ENCODE measurements at places on chromosomes 3 and 15.

DNA sequence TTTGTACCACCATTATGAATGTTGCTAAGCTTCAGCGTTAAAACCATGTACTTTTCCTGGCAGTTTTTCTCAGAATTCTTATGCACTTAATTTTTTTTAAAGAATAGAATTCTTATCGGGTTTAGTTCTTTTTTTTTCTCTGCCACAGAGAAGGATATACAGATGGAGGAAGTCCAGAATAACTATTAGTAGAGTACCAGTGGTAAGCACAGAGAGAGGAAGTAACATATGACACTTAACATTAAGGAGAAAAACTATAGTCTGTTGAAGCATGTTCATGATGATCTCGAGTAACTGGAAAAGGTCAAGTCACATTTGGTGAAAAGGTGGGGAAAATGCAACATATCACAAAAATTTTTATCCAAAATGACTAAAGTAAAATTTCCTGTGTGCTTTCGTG lies 68.9 kb downstream of the RNF13 start:
- DNase-seq, result no peak

- DNase-seq, result no peak
Measured at GRCh38 chr3:79258479-79258878, 509.3 kb downstream of the ROBO1 start.

- DNase-seq, result no peak
Measured at GRCh38 chr3:77081240-77081661, 41.4 kb downstream of the ROBO2 start.

DNA sequence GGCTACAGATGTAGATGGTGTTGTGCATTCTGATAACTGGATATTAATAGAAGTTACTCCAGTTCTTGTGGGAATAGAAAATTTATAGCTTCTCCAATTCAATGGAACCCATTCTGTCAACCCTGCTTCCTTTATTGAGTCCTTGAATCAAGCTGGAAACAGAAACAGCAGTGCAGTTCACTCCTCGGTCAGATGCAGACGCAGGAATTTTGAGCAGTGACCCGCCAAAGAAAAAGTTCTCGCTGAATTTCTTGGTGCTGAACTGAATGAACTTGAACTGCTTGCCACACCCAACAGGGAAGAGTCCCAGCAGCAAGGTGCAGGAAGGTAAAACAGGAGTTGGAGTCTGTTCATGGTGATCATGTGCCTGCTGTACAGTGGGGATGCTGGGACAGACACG lies 10.3 kb downstream of the HRH1 start:
- DNase-seq, result no peak

- DNase-seq, result no peak
Measured at GRCh38 chr3:170741756-170742529, 128.1 kb downstream of the RPL22L1 start.

DNA sequence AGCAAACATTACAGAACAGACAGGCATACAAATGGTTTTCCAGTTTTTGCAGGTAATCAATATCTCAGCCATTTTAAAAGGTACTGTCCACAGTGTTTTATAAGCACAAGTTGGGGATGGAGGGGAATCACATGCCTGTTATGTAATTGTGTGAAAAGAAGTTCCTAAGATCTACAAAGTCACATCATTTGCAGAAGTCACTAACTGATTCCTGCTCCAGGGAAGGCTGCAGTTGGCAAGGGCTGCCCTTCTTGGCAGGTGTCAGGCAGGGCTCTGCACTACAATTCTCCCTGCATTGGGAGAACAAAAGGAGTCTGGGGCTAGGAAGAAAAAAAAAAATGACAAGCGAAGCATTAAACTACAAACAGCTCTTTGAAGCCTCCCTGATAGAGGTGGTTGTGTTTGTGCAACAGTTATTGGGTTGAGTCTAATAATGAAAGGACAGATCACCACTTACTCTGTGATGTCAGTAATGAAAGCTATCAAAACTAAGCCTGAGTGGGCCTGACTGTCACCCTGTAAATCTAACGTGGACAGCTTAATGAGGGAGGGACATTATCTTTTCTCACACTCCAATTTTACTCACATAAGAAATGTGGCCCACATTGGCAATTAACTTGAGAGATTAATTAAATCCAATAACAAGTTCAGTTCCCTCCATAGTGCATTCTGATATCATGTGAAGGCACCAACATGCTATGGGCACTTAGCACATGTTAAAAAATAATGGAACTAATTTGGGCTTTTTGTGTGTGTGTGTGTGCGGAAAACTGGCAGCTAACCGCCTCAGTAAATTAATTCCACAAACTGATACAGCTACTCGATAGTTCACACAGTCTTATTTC lies 242.9 kb downstream of the FHIT start:
- no peak for DNase-seq

- DNase-seq, result no peak
Measured at GRCh38 chr3:144429719-144430121, 458.1 kb downstream of the DIPK2A start.

GRCh38 chr3:122961146-122961545 lies 66.4 kb downstream of the SEMA5B start:
- no peak for DNase-seq

GRCh38 chr3:29335438-29335837 lies 54.6 kb downstream of the RBMS3 start:
- DNase-seq, result no peak

GRCh38 chr3:45143673-45144671 lies 2.2 kb downstream of the CDCP1 start:
- no peak for DNase-seq

DNA sequence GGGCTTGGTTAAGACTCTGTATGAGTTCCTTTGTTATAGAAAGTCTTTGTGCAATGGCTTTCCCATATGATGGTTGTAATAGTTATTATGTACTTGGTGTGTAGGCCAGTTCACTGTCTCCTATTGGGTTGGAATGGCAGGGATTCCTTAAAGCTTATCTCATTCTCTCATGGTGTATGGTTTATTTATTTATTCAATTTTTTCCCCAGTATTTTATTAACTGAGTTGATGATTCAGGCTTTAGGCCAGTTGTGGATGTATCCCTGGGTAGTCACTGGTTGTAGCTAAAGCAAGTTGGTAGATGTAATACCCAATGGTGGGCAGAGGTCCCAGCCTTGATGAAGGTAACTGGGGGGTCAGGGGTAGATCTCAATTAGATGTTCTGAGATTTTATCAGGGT lies 349.4 kb downstream of the DOCK3 start:
- DNase-seq, result no peak

- no peak for DNase-seq
Measured at GRCh38 chr3:170840291-170840859, 29.6 kb downstream of the RPL22L1 start.

DNA sequence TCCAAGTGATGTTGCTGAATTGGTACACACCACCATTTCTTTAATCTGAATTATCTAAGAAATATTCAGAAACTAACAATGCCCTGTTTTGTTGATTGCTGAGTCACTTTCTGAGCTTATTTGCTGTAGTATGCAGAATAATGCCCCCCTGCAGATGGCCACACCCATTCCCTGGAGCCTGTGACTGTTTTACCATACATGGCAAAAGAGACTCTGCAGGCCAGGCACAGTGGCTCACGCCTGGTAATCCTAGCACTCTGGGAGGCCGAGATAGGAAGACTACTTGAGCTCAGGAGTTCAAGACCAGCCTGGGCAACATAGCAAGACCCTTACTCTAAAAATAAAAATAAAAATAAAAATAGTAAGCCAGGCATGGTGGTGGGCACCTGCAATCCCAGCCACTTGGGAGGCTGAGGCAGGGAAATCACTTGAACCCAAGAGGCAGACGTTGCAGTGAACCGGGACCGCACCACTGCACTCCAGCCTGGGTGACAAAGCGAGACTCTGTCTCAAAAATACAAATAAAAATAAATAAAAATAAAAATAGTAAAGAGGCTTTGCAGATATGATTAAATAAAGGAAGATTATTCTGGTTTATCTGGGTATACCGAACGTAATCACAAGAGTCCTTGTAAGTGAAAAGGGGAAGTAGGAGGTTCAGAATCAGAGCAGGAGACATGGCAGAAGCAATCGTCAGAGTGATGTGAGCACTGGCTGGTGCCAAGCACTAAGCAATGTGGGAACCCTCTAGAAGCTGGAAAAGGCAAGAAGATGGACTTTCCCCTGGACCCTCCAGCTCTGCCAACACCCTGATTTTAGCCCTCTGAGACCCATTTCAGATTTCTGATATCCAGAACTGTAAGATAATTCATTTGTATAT lies 19.0 kb downstream of the PCYT1A start:
- DNase-seq, result no peak

DNA sequence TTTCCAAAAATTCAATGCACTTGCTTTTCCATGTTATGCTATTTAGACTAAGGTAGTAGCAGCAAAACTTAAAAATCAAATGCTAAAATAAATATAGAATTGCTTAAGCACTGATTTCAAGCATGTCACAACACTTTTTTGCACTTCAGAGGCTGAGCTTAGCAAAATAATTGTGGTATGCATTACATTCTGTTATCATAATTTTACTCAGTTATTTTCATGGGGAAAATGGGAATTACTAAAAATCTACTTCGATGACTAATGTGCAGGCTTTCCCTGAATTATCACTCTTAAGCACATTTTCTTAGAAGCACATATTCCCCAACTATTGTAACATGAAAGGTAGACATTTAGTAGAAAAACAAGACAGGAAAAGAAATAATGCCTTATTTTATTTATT lies 322.4 kb upstream of the CBLB start:
- DNase-seq, result no peak

DNA sequence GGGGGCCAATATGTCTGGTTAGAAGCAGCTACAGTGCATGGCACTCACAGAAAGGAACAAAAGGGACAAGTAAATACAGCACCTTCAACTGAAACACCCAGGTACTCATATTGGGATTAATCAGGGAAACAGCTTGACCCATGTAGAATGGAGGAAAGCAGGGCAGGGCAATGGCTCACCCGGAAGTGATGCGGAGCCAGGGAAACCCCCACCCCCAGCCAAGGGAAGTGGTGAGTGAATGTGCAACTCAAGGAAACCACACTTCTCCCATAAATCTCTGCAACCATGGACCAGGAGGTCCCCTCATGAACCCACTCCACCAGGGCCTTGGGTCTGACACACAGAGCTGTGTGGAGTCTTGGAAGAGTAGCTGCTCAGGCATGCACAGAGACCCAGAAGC lies 117.1 kb downstream of the MTHFS start:
- DNase-seq, result no peak

DNA sequence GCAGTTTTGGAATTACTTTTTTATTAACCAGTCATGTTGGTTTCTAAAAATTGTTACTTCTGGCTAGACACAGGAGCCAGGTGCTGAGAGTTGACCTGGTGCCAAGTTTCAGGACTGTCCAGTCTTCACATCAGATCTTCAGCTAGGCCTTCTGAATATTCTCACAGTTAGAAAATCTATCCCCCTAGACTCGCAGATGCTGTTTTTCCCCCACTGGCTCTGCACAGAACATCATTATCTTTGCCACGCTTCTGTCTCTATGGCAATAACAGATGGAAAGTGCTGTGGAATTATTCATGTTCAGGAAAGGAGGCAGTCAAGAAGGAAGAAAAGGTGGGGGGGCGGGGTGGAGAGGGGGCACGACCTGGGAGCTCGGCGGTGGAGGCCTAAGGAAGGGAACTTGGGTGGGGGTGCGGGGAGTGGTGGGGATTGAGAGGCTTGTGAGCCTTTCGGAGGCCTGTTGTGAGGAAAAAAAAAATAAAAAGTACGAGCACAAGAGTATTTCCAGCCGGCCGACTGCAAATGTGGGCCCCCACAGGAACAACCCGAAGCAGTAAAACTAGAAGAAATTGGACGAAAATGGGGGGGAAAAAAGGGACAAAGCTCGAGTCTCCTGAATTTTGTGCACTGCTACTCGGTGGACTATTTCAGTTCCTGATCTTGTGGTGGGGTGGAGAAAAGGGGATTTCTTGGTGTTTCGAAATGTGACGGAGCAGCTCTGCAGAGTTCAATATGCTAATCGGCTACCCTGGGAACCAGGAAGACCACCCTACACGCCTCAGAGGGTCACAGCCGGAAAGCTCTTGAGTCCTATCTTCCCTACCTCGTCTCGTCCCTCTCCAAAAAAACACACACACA lies 1.5 kb upstream of the SKIL start:
- no peak for DNase-seq

DNA sequence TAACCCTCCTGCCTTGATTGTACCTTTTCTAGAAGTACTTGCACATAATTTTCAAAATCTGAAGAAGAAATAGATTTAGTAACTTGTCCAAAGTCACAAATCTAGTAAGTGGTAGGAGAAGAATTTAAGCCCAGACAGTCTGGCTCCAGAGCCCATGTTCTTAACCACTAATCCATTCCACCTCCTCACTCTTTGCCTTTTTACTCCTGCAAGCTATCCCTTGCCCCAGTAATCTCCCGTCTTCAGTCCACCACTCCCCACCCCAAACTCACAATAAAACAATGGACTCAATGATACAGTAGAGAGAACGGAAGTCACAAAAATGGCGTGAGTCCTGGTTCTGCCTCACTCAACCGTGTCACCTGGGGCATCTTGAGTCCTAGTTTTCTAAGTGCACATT lies 48.7 kb downstream of the SETMAR start:
- DNase-seq, result no peak

- DNase-seq, result no peak
Measured at GRCh38 chr3:49278548-49278947, 1.5 kb upstream of the C3orf62 start.

DNA sequence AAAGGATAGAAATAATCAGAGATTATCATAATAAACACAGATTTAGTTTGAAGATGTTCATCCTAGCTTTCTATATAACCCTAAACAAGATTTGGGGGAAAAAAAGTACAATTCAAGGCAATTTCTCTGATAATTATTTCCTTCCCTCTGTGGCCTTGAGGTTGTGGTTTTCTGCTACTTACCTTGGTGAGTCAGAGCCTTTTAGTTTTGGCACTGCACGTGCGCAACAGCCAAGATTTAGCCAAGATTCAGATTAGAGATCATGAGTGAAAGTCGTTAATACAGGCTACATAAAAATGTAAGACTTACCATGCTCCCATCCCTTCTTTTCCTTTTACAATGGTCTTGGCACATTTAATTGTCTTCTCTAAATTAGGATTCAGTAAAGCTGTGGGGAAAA lies 6.7 kb downstream of the LYZL4 start:
- no peak for DNase-seq

- DNase-seq, result no peak
Measured at GRCh38 chr3:71563827-71564226, 19.7 kb downstream of the FOXP1 start.

- no peak for DNase-seq
Measured at GRCh38 chr15:59160880-59161593, 45.6 kb upstream of the LDHAL6B start.

GRCh38 chr15:33188641-33189257 lies 5.8 kb downstream of the FMN1 start:
- no peak for DNase-seq

- no peak for DNase-seq
Measured at GRCh38 chr3:71784201-71784913, 591 bp downstream of the PROK2 start.

DNA sequence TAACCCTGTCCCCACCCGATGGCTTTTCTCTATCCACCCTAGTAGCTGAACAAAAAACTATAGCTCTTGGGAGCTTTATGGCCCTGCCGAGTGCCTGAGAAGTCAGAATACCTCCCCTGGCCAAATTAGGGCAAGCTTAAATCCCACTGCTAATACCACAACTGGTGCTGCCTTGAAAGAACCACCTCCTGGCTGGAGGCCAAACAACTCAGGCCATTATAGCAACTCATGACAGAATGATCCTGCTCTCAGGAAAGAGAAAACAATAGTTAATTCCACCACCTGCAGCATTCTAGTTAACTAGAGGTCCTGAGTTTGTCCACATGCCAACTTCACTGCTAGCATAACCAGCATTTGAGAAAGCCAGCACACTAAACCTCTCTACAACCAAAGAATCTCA lies 123.2 kb downstream of the RTP4 start:
- no peak for DNase-seq

Data from activated CD8-positive, alpha-beta memory T cell treated with anti-CD3 and anti-CD28 coated beads for 4 hours (primary cell).